Activated CD4-positive, alpha-beta T cell treated with anti-CD3 and anti-CD28 coated beads, Interleukin-2, amount 50 U/mL, for 48 hours (primary cell): ENCODE measurements at places on chromosomes 3 and 15.

GRCh38 chr15:98968576-98968975 lies 39.0 kb downstream of the PGPEP1L start:
- DNase-seq = no peak

DNA sequence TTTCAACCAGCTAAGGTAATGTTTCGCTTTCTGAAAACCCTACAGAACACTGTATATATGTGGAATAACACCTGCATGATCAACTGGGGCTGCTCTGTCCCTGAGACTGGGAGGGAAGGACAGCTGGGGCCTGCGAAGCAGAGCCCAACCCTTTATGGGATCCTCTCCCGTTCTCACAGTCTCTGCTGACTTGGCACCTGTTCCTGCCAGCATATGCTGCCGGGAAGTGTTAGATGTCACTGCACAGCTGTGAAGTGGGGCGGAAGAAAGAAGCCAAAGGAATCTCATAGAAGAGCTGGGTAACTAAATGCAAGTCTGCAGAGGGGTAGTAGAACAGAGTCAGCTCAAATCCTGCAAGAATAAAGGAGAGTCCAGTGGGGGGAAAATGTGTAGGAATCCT lies 29.6 kb downstream of the LRRC3B start:
- no peak for DNase-seq

DNA sequence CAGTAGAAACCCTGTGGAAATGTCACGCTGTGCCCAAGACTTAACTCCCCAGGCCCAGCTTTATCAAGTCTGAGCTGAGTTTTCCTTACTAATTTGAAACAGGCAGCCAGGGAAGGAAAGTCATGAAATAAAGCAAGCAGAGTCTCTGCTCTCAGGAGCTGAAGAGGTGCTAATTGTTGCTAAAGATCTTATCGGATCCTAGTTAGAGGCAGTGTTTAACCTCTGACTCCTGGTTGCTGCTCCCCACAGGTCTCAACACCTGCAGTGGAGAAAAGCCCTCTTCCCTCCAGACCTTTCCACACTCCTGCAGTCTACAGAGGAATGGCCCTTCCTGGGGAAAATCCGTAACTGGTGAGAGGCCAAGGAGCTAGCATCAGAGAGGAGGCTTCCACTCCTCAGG lies 628.2 kb downstream of the NTRK3 start:
- no peak for DNase-seq

- DNase-seq = no peak
Observed at GRCh38 chr3:136136454-136136853, 59.7 kb downstream of the MSL2 start.

DNA sequence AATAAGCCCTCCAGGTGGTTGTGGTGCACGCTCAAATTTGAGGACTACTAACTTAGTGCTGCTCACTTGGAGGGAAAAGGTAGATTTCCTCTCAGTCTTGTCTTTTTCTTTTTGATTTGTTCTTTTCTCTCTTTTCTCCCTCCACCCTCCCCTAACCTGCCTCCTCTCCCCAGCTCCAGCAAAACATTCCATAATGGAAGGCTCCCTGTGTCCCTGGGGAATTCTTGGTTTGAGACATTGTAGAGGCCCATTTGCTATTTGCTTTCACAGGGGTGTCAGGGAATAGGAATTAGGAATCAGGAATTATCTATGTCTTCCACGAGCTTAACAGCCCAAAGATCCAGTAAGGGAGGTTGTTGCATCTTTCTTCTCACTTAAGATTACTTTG lies 136.8 kb upstream of the UMPS start:
- DNase-seq = no peak

DNA sequence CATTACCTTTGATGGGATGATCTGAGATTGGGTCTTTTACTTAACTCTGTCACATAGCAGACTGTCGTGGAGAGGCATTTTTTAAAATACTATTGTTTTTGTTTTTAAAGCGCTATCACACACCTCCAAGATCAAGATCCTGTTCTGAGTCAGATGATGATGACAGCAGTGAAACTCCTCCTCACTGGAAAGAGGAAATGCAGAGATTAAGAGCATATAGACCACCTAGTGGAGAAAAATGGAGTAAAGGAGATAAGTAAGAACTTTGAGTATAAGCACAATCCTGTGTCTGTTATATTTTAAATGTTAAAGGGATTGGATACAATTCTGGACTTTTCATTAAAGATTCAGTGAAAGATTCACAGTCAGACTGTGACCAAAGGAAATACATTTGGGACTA lies 18.4 kb upstream of the ZBTB47 start:
- DNase-seq = no peak

DNA sequence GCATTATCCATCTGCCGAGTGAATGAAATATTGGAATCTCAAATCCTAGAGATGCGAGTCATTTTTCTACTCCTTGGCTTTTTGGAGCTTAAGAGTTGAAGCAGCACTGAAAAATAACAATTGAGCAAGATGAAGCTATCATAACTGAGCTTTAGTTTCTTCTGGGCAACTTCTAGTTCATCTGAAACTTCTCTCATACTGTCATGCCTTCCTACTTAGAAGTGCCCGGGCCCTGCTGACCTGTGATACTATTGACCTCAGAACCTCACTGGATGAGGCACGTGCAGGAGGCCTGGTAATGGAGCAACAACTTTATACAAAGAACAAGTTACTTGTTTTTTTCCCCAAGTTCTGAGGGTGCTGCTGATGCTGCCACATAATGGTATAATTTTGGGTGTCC lies 48.5 kb upstream of the P3H2 start:
- DNase-seq = no peak

GRCh38 chr3:88117683-88118082 lies 32.1 kb upstream of the C3orf38 start:
- no peak for DNase-seq

GRCh38 chr15:22963641-22964040 lies 16.5 kb downstream of the CYFIP1 start:
- no peak for DNase-seq

- no peak for DNase-seq
Observed at GRCh38 chr3:25433868-25434267, 5.8 kb downstream of the RARB start.

DNA sequence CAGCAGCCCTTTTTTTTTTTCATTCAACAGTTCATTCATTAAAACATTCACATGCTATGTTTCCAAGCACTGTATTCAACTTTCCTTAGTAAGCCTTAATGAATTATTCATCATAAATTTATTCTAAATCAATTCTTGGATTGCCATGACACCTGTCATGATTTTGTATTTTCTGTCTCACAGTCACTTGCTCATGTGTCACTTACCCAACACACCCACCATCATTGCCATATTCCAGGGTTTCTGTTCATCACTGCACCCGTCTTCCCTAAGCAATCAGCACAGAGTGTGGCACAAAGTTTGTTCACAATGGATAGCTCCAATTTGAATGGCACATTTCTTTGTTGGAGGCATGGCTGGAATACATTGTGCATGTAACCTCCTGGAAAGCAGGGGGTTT lies 27.2 kb downstream of the CPNE4 start:
- DNase-seq = no peak

- no peak for DNase-seq
Observed at GRCh38 chr15:58678683-58679082, 70.8 kb downstream of the ADAM10 start.

DNA sequence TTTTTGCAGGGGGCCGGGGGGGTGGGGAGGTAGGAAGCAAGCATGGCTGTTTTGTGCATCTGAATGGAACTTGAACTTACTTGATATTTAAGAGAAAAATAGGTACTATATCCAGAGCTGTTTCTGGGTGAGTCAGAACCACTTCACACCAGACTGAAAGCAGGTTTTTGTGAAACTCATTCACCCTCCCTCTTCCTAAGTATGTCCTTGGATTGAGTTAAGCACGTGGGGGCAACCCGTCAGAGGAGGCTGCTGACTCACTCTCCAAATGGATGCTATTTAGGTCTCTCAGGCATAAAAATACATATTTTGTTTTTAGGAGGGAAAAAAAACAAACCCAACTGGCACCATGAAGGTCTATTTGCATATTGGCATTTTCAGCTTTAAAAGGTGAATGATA lies 270.3 kb downstream of the RYR3 start:
- no peak for DNase-seq

DNA sequence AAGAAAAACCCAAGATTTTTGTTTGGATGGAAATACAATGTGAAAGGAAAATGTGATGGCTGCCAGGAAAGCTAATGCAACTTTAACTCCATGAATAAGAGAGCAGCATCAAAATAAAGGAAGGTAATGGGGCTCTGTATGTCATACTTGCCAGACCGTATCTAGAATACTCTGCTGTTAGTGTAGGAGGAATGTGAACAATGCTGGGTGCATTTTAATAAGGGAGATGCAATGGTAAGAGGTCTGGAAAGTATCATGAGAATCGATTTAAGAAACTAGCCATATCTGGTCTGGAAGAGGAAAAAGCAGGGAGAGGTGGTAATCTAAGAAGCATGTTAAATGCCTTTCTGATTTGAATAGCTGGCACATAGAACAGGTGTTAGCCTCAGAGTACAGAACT lies 239.6 kb downstream of the GBE1 start:
- no peak for DNase-seq

DNA sequence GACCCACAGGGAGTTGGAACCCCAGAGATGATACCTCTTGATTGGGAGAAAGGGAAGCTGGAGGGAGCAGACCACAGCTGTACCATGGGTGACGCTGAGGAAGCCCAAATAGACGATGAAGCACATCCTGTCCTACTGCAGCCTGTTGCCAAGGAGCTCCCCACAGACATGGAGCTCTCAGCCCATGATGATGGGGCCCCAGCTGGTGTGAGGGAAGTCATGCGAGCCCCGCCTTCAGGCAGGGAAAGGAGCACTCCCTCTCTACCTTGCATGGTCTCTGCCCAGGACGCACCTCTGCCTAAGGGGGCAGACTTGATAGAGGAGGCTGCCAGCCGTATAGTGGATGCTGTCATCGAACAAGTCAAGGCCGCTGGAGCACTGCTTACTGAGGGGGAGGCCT lies 201.1 kb downstream of the AKAP13 start:
- peak; percentile 43 for DNase-seq

DNA sequence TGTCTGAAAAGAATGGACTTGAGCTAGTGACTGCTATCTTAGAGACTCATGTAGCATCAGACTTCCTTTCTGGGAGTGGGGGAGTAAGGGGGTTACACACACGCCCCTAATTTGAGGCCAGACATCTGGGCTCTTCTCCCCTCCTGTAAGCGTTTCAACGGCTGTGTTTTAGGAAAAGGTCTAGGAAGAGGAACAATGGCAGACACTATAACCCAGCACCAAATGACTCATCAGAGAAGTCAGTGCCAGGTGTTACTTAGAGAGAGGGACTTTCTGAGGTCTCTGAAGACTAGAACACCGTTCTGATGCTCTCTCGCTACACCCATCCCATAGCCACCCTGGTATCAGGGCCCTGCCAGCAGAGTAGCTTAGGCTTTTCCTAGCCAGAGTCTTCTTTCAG lies 65.5 kb downstream of the SSUH2 start:
- DNase-seq = no peak

DNA sequence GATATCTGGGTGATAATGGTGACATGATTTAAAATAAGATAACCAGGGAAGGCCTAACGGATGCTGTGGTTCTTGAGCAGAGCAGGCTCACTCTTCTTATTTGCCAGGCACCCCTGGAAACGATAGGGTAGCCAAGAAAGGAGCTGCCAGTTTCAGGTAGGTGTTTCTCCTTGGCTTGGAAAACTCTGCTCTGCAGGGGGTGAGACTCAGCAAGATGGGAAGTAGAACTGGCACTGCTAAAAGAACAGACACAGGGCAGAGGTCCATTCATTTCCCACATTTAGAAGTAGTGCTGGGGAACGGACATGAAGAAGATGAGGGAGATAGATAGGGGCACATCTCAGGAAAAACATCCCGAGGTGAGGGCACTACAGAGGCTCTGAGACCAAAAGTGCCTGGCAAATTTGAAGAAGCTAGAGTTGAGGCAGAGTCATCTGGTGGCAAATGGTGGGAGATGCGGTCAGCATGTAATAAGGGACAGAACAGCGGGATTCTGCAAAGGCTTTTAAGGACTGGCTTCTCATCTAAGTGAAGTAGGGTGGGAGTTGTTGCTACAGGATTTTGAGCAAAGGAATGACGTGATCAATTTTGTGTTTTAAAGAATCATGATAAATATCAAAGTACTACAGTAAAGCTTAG lies 323.4 kb upstream of the PLSCR5 start:
- DNase-seq = no peak

- peak; percentile 91 for DNase-seq
Observed at GRCh38 chr15:74799856-74800558, 12.6 kb upstream of the LMAN1L start.

DNA sequence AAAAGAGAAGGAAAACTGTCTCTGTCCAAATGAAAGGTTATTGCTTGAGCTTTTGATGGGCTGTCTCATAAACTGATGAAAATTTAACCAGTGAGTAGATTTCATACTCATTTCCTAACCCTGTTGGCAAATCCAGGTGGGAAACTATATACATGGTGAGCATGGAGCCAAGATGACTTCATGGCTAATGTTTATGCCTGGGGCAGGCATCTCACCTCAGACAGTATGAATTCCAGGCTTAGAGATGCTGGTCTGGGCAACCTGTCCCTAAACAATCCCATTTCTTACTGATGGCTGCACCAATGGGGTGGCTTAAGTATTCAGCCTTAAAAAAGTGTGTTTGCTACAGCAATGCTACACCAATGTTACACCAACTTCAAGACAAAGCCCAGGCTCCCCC lies 58.1 kb downstream of the SLTM start:
- DNase-seq = no peak

- no peak for DNase-seq
Observed at GRCh38 chr3:5198986-5199731, 11.7 kb downstream of the EDEM1 start.

DNA sequence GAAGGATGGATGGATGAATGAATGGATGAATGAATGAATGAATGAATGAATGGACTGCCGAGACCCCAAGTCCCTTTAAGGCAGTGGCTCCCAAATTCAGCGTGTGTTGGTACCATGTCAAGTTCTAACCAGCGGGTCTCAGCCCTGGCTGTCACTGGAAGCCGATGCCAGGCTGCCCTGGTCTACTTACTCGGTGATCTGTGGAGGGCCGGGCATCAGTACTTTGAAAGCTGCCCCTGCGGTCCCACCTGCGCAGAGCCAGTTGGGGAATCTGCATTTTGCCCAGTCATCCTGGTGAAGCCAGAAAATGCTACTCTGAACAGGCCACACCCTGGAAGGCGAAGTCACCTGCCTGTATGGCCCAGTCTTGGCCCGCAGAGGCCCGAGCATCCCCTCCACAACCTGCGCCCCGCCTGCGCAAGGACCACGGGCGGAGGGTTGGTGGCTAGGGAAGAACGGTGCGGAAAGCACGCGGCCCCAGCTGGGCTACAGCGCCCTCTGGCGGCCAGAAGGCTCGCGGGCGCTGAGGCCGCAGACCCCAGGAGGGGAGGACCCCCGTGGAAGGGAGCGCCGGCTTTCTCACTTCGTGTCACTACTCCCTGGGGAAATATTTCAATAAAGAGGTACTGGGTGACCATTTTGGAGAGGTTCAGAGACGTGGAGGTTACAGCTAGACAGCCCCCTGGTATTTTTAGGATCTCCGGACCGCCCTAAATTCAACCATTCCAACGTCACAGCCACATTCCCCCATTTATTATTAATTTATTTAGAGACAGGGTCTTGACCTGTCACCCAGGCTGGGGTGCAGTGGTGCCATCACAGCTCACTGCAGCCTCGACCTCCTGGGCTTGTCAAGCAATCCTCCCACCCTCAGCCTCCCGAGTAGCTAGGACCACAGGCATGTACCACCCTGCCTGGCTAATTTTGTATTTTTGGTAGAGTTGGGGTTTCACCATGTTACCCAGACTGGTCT lies 34.9 kb downstream of the PRKCD start:
- DNase-seq = peak; percentile 63

GRCh38 chr3:89275001-89275400 lies 167.6 kb downstream of the EPHA3 start:
- DNase-seq = no peak
